ENCODE measurements at places on chromosomes 11 and 22.

DNA sequence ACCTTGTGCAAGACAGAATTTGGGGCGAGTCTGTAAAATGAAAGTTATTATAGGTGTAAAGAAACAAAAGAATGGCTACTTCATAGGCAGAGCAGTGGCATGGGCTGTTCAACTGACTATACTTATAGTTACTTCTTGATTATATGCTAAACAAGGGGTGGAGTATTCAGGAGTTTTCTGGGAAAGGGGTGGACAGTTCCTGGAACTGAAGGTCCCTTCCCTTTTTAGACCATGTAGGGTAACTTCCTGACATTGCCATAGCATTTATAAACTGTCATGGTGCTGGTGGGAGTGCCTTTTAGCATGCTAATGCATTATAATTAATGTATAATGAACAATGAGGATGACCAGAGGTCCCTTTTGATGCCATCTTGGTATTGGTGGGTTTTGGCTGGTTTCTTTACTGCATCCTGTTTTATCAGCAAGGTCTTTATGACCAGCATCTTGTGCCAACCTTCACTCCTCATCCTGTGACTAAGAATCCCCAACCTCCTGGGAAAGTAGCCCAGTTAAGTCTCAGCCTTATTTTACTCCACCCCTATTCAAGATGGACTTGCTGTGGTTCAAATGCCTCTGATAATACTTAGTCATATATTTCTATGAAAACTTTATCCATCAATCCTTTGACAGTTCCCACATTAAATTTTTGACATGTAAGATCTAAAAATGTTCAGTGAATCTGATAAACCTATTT is 118.6 kb downstream of the ARHGAP42 start:
- DNase-seq, result no peak

DNA sequence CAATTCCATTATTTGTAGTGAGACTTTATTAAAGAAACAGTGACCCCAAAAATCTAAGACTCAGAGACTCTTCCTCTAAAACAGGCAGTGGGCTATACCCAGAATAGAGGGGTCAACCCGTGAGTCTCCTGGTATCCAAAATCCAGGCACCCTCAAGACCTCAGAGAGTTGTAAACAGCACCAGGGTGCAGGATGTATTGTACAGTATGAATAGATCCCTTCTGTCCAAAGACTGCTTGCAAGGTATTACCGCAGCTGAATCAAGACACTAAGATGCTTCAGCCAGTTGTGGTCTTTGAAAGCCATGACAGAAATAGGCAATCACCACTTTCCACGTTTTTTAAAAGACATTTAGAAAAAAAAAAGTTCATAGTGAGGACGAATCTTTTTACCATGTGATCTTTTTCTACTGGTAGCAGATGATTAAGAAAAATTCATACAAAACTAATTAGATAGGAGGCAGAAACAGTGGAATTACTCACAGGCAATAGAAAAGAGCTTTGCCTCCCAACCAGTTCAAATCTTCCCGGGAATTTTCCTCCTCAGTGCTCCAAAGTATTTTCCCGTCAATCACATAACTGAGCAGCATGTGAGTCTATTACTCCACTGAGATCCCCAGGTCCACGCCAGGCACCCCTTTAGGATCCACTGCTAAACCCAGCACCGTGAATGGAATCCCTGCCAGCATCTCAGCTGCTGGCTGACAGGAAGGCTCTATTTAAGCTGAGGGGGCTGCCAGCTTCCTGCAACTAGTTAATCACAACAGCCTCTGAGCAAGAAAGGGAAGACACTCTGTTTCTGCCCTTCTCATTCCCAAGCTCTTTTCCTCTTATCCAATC is 113.1 kb downstream of the ETS1 start:
- DNase-seq, result no peak

GRCh38 chr22:38352436-38352835 is 35.2 kb upstream of the CSNK1E start:
- no peak for DNase-seq

DNA sequence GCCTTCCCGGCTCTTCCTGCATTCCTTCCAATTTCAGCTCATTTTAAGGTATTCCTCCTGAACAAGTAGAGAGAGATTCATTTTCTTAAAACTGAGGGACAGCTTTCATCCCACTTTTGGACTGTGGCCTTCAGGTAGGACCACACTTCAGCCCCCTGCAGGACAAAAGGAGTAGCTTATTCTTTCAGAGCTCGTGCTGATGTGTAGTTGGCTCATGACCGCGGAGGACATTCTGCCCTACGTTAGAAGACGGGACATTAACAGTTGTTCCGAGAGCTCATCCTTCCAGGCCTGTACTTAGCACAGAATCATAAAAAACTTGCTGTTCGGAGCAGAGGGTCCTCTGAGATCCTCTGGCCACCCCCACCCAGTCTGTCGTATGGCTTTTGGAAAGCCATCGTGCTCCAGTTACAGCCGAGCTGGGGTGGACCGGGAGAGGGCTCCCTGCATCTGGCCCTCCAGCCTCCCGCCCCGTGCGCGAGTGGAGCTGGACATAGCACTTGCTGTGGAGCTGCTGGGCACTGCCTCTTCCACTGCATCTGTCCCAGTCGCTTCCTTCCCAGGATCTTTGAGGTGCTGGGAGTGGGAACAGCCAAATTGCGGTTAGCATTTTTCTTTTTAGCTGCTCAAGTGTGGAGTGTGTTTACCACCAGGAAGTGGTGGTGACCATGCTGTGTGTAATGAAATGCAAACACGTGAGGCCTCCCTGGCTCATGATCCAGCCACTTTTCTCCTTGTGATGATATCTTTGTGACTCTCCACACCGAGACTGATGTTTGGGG is 250.3 kb downstream of the TBC1D22A start:
- no peak for DNase-seq

GRCh38 chr11:74648894-74649293 is 56.5 kb downstream of the POLD3 start:
- no peak for DNase-seq

DNA sequence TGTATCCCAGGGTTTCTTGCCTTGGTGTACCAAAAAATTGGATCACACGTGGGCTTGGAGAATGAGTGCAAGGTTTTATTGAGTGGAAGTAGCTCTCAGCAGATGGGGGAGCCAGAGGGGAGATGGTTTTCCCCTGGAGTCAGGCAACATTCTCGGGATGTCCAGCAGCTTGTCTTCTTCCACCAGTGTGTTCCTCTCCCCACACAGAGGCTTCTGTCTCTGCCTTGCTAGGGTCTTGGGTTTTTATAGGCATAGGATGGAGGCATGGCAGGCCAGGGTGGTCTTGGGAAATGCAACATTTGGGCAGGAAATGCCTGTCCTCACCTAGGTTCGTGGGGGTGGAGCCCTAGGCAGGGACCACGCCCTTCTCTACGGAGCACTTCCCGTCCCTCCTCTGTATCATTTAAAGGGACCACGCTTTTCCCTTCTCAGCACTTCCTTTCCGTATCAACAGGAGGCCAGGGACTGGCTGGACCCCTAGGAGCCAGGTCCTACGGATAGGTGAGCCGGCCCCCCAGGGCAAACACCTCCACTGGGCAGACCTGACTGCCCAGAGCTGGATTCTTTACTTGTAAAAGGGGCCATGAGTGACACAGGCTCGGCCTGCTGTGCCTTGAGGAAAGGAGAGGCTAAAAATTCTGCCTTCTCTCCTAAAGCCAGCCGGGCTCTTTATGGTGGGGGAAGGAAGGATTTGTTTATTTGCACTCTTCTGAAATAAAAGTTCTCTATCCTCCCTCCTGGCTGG is 55.3 kb upstream of the CCDC188 start:
- DNase-seq, result peak; percentile 77

- no peak for DNase-seq
Observed at GRCh38 chr22:24992946-24993345, 40.4 kb downstream of the KIAA1671 start.

GRCh38 chr11:11148104-11148509 is 204.9 kb downstream of the CSNK2A3 start:
- peak; percentile 19 for DNase-seq

GRCh38 chr11:30049214-30049613 is 32.4 kb upstream of the KCNA4 start:
- DNase-seq, result no peak

DNA sequence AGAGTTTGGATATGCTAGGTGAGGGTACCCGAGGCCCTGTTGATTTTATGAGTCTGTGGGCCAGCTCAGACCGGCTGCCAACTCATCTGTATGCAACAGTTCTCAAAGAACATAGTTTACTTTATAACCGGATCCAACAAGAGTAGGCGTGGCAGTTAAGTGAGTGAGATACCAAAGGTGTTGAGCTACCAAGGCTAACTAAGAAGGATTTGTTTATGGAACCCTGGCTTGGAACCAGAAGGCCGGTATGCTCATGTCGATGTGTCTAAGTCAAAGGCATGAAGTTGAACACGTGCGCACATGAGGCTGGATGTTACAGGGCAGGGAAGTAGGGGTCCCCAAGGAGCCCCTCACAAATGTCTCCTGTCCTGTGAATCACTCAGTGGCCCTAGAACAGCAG is at the start of gene KCNJ1:
Gene KCNJ1, minus strand, starts transcription at position 20 of the 400 bp plus-strand sequence. CDS start 27,053 bp downstream, outside the sequence.
- no peak for DNase-seq

- no peak for DNase-seq
Observed at GRCh38 chr11:14449302-14449714, 50.3 kb downstream of the COPB1 start.

DNA sequence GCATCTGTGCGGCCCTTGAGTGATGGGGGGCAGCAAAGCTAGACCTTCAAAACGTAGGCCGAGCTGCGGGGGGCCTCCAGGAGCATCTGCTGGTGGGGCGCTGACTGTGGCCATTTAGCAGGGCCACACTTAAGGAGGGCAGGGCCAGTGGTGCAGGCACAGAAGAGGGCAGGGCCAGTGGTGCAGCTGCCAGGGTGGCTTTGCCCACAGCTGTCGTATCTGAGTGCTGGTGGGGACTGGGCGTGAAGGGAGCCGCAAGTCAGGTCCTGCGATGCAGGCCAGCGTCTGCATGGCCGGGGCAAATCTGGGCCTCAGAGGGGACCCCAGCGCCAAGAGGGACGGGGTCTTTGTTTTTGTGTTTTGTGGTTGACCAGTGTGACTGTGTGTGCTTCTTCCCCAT is 27.7 kb downstream of the RNH1 start:
- no peak for DNase-seq

DNA sequence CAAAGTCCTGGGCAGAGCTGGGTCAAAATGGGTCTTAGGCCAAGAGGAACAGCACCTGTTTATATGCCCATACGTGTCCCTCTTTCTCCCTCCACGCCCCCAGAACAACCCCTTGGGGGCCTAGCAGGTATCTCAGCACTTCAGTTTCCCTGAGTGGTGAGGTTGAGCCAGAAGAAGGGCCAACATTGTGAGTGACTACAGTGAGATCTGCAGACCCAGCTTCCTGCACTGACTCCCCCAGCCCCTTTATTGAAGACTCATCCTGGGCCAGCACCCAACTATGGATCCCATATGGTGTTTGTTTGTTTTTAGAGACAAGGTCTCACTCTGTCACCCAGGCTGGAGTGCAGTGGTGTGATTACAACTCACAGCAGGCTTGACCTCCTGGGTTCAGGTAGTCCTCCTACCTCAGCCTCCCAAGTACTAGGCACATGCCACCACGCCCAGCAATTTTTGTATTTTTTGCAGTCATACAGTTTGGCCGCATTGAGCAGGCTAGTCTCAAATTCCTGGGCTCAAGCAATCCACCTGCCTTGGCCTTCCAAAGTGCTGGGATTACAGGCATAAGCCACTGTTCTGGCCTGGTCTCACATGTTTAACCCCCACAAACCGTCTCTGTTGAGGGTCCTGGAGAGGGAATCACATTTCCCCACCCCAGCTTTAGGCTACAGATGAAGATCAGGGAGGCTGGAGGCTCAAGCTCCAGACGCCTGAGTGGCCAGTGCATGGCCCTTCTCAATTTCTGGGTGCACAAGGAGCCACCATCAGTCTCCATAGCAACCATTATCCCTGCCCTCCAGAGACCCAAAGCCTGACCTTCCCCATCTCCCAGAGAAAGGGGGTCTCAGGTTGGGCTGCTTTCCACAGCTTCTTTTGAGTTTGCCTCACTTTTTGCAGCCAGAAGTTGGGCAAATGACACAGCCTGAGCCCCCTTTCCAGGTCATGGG is 1.7 kb upstream of the LARGE2 start:
- no peak for DNase-seq

- no peak for DNase-seq
Observed at GRCh38 chr11:78672850-78673620, 98.4 kb upstream of the NARS2 start.

- DNase-seq, result no peak
Observed at GRCh38 chr11:119795690-119796089, 66.7 kb upstream of the NECTIN1 start.

- DNase-seq, result no peak
Observed at GRCh38 chr11:128765571-128766549, 72.0 kb downstream of the FLI1 start.

DNA sequence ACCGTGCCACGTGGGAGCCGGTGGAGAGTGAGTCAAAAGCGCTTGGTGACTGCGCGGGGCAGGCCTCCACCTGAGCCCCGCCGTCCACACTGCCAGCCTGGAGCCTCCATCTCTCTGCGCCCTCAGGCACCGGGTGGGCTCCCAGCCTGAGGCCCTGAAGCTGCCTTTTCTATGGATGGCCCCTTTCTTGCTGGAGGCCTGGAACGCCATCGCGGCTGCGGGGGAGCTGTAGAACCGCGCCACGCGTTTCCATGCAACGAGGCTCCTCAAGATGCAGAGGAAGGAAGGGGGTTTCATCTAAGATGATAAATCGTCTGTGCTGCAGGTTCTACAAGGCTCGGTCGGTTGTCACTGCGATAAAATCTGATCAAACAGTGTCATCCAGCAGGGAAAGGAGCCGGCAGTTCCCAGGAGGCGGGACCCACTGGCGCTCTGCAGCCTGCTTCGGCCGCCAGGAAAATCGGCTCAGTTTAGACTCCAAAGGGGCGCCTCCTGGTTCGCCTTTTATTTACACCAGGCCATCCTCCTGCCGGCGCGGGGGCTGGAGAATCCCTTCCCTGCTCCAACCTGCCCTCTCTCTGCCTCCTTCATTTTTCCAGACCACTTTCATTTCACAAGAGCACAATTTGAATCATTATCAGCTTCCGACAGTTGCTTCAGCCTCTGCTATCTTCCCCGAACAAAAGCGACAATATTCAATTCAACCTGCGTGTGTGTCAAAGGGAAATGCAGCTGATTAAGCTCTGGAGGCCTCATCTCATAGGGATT is 624.4 kb downstream of the BRD1 start:
- no peak for DNase-seq

- DNase-seq, result no peak
Observed at GRCh38 chr22:23106344-23106743, 35.4 kb downstream of the RSPH14 start.

GRCh38 chr11:40508303-40508702 is 951.1 kb downstream of the LRRC4C start:
- DNase-seq, result no peak

DNA sequence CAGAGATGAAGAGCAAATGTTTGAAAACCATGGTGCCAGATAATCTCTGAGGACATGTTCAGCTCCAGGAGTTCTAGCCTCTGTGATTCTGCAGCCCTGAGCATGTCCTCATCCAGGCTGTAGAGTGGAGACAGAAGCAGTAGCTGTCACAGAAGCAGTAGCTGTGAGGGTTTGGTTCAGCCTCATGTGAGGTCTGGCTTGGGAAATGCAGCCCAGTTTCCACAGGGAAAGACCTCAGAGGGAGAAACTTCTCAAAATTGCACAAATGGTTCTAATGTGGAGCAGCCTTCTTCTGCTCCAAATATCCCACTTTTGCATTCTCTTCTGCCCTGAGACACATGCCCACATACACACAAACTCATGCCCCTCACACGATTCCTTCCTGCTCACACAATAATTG is 48.4 kb downstream of the DBX1 start:
- DNase-seq, result no peak

GRCh38 chr11:124754710-124755109 is 2.7 kb upstream of the VSIG2 start:
- no peak for DNase-seq
